ENCODE measurements at places on chromosomes 16 and 17. TPM values are rescaled to one million over a fixed set of nuclear protein-coding genes. Genes with fewer than 3 reads are reported as not detected.

- DNase-seq: peak; percentile 66
These were observed 39.7 kb downstream of the VPS35L start for GRCh38 chr16:19595043-19595767.

DNA sequence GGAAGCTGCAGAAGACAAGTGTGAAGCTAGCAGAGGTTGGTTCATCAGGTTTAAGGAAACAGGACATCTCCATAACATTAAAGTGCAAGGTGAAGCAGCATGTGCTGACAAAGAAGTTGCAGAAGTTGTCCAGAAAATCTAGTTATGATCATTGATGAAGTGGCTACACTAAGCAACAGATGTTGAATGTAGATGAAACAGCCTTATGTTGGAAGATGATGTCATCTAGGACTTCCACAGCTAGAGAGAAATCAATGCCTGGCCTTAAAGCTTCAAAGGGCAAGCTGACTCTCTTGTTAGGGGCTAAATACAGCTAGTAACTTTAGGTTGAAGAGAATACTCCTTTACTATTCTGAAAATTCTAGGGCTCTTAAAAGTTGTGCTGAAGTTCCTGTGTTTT is 340.2 kb upstream of the SOX9 start:
- no peak for DNase-seq

GRCh38 chr17:9181640-9182039 is 160.3 kb downstream of the NTN1 start:
- no peak for DNase-seq

DNA sequence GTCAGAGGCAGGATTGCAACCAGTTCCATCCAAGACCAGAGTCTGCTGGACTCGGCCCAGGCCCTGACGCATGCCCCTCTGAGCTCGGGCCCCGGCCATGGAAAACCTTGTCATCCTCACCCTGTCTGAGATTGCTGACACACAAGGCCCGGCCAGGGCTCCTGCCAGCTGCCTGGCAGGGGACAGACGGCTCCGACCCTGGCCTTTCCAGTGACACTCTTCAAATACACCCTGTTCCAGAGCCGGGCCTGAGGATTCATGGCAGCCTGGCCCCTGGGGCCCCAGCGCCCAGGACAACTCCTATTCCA is 3.2 kb upstream of the PABPN1L start:
- DNase-seq: no peak

IGF2BP1 gene
- total RNA-seq: 15.2 TPM
